ENCODE measurements at places on chromosomes 3 and 15.

DNA sequence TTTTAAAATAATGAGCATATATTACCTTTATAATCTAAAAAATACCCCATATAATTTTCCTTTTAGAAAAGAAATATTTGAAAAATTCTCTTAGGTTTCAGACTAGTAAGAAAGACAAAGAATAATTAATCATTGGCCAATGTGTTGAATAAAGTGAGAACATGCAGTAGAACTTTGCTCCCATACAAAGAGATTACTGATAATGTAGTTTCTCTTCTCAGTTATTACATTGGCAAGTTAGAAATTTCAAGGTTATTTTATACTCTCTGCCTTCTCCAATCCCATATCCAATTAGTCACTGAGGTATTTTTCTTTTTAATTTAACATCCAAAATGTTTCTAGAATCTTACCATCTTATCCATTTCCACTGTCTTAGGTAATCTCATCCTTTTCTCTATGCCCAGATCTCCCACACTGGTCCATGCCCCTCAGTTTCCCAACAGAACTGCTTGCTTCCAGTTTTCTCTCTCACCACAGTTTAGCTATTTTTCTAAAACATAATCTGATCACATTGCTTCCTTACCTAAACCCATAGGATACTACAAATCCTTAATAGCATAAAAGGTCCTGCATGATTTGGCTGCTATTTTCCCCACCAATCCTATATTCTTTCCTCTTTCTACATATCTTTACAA lies 10.8 kb downstream of the XRN1 start:
- no peak for DNase-seq

DNA sequence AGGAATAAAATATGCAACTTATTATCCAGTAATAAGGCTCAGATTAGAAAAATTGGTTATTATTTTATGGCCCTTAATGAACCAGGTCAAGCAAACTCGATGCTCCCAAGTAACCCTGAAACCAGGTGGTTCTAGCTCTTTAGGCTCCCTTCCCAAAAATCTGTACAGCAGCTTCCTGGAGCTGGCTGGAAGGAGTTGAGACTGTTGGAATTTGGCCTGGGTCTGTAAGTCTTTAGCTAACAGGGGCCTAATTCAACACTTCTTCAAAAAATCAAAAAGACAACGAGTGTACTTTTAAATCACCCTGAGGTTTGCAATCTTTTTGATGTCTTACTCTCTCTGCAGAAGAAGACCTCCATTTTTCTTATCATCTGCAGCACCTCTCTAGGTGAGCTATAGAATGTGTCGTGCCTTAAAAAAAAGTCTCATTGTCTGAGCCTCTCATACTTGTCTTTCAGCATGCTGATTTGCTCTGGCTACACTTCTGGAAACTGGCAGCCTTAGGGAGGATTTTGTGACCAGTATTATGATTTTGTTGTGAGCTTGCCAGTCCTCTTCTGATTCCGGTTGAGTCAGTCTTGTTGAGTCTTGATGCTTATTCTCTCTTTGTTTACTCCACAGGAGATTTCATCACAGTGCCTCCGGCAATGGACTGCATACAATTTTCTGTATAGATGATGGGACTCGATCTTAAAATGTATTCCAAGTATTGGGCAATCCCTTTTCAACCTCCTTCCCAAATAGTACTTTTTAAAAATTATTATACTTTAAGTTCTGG lies 235.0 kb upstream of the KBTBD8 start:
- DNase-seq: peak; percentile 38

DNA sequence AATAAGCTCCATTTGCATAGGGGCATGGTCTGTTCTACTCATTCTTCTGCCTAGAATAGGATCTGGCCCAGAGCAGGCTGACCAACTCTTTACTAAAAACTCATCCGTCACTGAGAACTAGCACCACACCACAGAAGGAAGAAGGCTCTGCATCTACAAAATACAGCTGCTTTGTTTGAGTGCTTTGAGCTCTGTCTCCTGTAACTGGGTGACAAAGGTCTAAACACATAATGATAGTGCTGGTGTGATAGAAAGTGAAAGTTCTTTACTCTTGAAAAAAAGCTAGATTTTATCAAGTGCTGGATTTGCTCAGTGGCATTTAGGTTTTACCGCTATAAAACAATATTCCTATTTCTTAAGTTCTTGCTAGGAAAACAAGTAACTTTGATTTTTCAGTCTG lies 140.7 kb downstream of the FHIT start:
- no peak for DNase-seq

GRCh38 chr3:106673926-106674569 lies 703.2 kb upstream of the CCDC54 start:
- DNase-seq: no peak

- no peak for DNase-seq
These were observed 351.8 kb downstream of the GABRB3 start for GRCh38 chr15:26421065-26421464.

DNA sequence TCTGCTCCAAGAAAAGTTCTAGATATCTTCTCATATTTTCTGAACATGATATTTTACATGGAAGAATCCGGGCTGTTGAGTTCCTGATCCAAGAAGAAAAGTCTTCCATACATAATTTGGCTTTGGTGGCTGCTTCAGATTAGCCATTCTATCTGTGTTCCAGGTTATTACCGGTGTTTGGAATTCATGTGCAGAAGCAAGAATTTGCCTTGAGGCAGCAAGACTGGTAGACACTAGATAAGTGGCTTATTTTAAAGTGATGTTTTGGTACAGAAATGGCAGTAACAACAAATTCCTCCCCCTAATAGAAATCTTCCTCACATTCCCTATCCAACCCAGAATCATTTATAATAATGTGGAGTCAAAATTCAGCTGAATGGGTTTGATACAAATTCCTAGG lies 29.2 kb downstream of the MITF start:
- no peak for DNase-seq

- DNase-seq: no peak
These were observed 29.7 kb downstream of the PRR23E start for GRCh38 chr3:127222664-127223063.

- peak; percentile 73 for DNase-seq
These were observed 66.6 kb downstream of the P3H2 start for GRCh38 chr3:190053919-190054672.

- peak; percentile 53 for DNase-seq
These were observed 206.9 kb upstream of the BHLHE40 start for GRCh38 chr3:4772171-4772804.

DNA sequence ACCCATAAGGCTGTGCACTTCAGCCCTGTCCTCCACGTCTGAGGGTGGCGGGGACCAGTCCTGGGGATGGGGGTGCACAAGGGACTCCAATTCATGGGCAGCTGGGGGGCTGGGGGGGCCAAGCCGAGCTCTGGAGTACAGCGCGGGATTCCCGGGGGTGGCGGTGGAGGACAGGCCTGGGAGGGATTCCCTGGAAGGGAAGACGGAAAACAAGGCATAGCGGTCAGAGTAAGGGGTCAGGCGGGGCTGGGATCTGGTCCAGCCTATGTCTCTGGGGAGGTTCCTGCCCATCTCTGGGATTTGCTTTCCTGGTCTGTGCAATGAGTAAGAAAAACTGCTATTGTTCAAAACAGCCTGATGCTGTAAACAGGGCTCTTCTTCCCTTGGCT lies 8.1 kb upstream of the IGDCC3 start:
- DNase-seq: no peak

GRCh38 chr3:129650256-129650872 lies 43.9 kb upstream of the PLXND1 start:
- peak; percentile 86 for DNase-seq

DNA sequence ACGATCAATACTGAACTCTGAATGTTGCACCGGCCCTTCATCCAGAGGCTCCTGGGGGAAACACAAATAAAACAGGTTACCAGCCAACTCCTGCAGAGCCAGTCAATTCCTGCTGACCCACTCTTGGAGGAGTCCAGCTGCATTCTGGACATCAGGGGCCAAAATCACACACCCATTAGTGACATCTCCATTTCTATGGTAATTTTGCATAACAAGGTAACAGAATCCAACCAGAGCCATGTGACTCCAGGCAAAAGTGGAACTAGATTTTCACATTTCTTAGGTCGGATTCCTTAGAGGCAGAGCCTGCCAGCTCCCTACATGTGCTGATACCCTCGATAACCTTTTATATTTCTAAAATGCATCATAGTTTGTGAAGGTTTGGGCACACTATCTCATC lies 119.2 kb upstream of the CTNNB1 start:
- DNase-seq: no peak

- no peak for DNase-seq
These were observed 25.1 kb downstream of the POLR2M start for GRCh38 chr15:57731530-57732103.

GRCh38 chr15:49817100-49817499 lies 196.3 kb downstream of the DTWD1 start:
- no peak for DNase-seq

DNA sequence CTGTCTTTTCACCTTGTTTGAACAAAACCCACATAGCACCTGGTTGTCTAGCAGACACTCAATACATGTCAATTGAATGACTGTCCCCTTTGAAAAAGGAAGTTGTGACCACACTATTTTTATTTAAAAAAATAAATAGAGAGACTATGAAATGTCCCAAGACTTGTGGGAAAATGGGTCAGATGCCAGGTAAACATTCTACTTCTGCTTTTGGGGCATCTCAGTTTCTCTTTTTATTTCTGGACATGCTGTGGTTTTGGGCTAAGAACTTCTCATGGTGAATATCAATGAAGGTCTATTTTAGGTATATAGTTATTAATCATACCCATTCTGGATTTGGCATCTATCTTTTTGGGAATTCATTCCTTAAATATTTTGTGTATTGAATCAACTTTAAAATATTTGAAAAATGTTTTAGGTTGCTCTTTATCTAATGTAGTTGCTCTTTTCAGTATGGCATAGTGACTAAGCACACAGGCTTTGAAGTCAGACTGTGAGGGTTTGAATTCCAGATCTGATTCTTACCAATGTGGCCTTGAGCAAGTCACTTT lies 4.4 kb downstream of the TMEM45A start:
- peak; percentile 57 for DNase-seq

DNA sequence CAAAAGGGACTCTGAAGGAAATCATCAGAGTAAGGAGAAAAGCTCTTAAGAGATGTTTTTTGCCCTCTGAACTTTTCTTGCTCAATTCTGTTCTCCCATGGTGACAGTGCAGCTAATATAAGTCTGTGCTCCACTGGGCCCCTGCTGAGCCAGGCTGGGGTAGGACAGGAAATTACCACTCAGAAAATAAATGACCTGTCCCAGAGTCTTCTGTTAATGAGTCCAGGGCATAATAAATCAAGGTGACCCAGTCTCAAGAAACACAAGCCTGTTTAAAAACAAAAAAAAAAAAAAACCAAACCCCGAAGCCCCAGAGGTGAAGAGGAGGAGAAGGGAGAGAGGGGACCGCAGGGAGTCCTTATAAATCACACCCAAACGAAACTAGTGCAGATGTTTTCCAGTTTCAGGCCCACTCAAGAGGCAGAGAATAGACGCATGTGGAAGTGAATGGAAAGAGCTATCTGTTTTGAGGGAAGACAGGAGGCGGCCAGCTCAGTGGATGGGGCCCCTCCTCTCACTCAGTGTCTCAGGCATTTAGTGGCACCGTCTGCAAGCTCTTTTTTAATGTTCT lies 59.8 kb upstream of the BOC start:
- DNase-seq: no peak

GRCh38 chr15:86115145-86115801 lies 35.6 kb downstream of the AGBL1 start:
- DNase-seq: no peak

GRCh38 chr15:93981706-93982105 lies 249.7 kb upstream of the MCTP2 start:
- no peak for DNase-seq

DNA sequence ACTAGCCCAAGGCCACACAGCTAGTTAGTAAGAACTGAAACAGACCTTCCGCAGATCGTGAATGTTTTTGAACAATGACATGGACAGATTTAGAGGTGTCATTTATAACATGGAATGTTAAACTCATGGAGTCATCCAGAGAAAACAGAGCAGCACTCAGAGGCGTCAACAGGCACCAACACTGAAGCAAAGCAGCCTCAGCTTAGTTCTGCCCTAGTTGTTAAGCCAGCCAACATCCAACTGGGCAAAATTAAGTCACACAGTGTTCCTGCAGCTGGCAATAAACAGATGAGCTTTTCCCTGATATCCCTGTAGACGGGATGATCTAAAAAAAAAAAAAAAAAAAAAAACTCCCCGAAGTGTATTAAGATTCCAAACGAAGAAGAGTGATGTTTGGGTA lies 13.6 kb downstream of the DCLK3 start:
- no peak for DNase-seq

GRCh38 chr3:44442596-44443309 lies 34.7 kb downstream of the ZNF445 start:
- no peak for DNase-seq

GRCh38 chr15:99704444-99704838 lies 28.8 kb downstream of the LYSMD4 start:
- DNase-seq: peak; percentile 92

GRCh38 chr3:140252812-140253656 lies 318.0 kb downstream of the CLSTN2 start:
- no peak for DNase-seq

GRCh38 chr3:63497641-63498040 lies 154.8 kb upstream of the SNTN start:
- no peak for DNase-seq

- DNase-seq: peak; percentile 41
These were observed 142.1 kb upstream of the CHRM5 start for GRCh38 chr15:33826201-33826600.

- DNase-seq: peak; percentile 58
These were observed 63.0 kb downstream of the VPS8 start for GRCh38 chr3:184874709-184875644.

- DNase-seq: no peak
These were observed 270.2 kb upstream of the THBS1 start for GRCh38 chr15:39310633-39311032.

DNA sequence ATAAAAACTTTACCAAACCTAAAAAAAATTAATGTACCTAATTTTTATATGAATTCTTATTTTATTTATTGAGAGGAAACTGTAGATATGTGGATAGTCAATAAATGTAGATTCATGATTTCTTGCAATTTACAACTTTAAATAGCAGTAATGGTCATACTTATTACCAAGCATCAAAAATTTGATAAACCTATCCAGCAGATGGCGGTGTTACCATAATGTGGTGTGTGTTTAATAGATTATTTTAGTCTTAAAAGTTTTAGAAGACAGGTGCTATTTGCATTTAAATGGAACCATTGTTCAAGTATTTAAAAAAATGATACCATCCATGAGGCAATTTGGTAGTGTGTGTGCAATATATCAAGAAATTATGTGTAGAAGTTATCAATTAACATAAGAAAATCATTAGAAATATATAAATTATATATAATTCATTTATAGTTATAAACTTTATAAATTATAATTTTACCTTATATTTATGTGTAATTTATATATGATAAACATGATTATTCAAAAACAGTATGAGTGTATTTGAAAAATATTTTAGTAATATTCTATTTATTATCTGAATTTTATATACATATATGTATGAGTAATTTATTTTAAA lies 176.0 kb upstream of the BCHE start:
- peak; percentile 58 for DNase-seq

DNA sequence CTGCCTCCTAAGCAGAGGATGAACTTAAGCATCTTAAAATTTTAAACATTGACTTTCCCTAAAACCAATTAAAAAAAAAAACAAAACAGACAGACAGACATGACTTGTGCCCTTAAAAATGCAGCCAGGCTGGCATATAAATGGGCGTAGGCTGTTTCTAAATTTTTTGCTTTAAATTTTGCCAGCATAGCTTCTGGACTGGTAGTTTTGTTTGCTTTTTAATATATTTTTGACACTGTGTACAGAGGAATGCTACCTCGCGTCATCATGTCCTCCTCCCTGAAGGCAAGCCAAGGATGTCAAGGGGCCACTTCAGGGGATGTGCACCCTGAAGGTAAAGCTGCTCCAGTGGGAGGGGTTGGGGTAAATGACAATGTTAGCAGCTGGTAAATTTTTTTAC lies 134.8 kb downstream of the PGPEP1L start:
- no peak for DNase-seq
